Sigmoid colon (tissue), 7 donors: ENCODE measurements at places on chromosomes 7 and 10. TPM values are rescaled to one million over a fixed set of nuclear protein-coding genes. Genes with fewer than 3 reads are reported as not detected.

The NODAL gene
- total RNA-seq = not detected

The ZNF511 gene
- 47.4 TPM for total RNA-seq

DNA sequence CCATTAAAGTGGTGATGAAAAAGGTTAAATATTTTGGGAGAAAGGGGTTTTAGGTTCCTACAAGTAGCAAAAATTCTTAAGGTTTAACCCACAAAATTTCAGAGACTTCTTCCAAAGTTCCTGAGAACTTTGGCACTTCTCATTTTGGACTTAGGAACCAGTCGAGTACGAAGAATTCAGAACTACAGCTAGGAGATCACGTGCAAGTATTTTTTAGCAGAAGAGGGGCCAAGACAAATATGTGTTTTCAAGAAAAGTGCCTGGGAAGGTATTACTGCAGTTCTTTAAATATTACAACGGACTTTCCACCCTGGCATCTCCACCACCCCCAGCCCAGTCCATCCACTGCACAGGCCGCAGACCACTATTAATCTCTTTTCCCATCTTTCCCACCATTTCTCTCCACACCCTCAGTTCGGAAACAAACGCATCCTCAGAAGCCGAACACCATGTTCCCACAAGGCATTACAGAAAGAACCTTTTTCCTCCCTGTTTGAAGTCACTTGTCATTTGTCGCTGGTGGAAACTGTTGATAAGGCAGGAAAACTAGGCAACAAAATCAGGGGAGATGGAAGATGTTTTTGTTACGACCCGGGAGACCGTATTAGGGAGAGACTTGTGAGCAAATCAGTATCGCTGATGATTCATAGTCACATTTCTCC is 7.1 kb downstream of the INHBA start:
- DNase-seq = no peak
- H3K4me3 ChIP-seq = peak overlapping the region; percentile 49
- no peaks in the 10 kb centered on the region for H3K27me3 ChIP-seq
- peak overlapping the region; percentile 81 for H3K27ac ChIP-seq
- peaks cover 48% of the 10 kb centered on the region for H3K4me1 ChIP-seq
- no peaks in the 10 kb centered on the region for H3K36me3 ChIP-seq

DNA sequence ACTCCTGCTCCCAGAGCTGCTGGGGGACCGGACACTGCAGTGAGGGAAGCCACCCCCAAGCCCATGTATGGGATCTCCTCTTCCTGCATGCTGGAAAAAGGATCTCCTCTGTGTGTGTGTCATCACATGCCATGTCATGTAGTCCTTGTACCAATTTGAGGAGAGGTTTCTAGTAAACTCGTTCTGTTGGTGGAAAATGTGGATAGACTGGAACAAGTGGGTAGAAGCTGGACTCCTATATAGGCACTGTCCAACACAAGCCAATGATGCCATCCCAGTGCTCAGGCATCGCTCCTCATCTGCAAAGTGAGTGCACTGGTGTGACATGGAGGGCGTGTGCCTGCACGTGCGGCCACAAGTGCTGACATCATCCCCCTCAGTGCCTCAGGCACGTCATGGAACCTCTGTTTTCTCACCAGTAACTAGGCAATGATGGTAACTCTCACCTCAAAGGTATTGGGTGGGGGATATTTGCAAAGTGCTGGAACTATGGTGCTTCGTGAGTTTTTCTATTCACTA is 19.3 kb downstream of the MYO1G start:
- no peaks in the 10 kb centered on the region for H3K36me3 ChIP-seq
- no peaks in the 10 kb centered on the region for H3K27me3 ChIP-seq
- H3K4me3 ChIP-seq = no peak overlapping the region
- DNase-seq = no peak

GRCh38 chr7:77788327-77788902 is 9.8 kb downstream of the TMEM60 start:
- H3K36me3 ChIP-seq = no peaks in the 10 kb centered on the region
- no peaks in the 10 kb centered on the region for H3K27me3 ChIP-seq
- no peak for DNase-seq

DNA sequence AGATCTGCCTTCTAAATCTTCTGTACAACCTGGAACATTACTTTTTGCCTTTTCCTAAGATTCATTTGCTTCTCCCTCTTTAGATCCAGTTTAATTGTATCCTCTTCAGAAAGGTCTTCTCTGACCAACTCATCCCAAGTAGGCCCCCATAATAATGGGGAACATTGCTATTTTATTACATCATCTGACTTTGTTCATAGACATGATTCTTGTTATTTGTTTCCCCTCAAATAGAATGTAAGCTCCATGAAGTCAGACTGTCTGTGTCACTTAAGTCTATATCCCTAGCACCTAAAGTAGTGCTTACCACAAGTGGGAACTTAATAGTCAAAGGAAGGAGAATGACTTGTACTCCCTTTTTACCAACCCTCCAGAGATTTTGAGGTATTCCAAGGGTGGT is 37.5 kb downstream of the LUC7L2 start:
- no peak for DNase-seq
- H3K27me3 ChIP-seq = no peaks in the 10 kb centered on the region
- H3K27ac ChIP-seq = no peak overlapping the region
- peaks cover 3% of the 10 kb centered on the region for H3K36me3 ChIP-seq

- H3K4me1 ChIP-seq = no peaks in the 10 kb centered on the region
- no peak for DNase-seq
- H3K36me3 ChIP-seq = no peaks in the 10 kb centered on the region
- no peak overlapping the region for H3K4me3 ChIP-seq
Measured at GRCh38 chr7:78607099-78607498, 808.5 kb downstream of the PHTF2 start.
